ENCODE measurements at places on chromosomes 11 and 22. TPM values are rescaled to one million over a fixed set of nuclear protein-coding genes. Genes with fewer than 3 reads are reported as not detected.
A peak's percentile ranks its signal among the peaks of the same experiment; 100 is the strongest.

DNA sequence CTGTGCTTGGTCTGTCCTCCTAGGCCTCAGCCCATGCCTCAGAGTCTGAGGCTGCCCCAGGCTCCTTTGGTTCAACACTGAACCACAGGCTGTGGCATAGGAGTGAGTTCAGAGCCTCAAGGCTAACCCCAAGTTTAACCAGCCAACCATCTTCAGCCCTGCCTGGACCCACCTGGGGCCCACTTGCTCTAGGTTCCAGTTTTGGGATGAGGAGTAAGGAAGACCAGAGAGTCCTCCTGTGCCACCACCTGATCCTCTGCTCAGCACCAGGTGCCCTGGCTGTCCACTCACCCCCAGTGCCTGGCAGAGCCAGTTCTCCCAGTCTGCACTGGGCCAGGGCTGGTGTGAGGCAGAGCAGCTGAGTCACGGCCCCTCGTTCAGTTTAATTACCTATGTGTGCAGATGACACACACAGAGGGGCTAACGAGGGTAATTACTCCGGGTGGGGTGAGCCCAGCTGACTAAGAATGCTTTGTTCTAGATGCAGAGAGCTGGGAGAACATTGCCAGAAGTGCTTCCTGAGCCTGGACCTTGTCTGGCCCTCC is 12.0 kb upstream of the TMPRSS13 start:
- no peak for DNase-seq

DNA sequence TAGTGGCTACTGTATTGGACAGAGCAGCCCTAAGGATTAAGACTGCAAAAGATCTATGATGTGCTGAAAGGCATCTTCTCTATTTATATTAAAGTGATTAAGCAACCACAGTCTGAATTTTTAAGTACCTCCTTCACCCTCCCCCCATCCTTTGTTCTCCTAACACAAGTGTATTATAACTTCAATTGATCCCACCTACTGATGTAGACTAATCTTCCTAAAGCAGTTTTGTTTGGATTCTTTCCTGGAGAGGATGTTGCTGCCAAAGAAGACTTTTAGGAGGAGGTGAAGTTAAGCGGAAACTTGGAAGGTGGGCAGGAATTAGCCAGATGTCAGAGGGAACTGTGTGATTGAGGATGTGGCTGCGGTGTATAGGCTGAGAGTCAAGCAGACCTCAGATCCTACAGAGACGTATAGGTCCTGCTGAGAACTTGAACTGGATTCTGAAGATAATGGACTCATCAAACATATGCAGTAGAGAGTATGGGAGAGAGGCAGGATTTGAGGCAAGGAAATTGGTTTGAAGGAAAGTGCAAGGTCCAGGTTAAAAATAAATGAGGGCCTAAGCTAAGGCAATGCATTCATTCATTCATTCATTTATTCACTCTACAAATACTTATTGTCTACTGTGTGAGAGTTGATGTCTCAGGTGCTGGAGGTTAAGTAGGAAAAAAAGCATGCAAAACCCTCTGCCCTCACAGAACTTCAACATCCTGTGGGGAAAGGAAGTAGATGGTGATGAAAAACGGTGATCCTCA is 5.2 kb upstream of the RASSF10 start:
- DNase-seq: no peak

GRCh38 chr11:17238377-17238776 is 30.6 kb upstream of the PIK3C2A start:
- DNase-seq: no peak

GRCh38 chr22:38704654-38705234 is 1.0 kb upstream of the GTPBP1 start:
- DNase-seq: no peak

DNA sequence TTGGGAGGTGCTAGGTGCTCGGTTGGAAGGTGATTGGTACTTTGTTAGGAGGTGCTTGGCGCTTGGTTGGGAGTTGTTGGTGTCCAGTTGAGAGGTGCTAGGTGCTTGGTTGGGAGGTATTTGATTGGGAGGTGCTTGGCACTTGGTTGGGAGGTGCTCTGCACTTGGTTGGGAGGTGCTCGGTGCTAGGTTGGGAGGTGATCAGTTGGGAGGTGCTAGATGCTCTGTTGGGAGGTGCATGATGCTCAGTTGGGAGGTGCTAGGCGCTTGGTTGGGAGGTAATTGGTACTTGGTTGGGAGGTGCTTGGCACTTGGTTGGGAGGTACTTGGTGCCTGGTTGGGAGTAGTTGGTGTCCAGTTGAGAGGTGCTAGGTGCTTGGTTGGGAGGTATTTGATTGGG is 40.2 kb downstream of the LRP5 start:
- no peak for DNase-seq

DNA sequence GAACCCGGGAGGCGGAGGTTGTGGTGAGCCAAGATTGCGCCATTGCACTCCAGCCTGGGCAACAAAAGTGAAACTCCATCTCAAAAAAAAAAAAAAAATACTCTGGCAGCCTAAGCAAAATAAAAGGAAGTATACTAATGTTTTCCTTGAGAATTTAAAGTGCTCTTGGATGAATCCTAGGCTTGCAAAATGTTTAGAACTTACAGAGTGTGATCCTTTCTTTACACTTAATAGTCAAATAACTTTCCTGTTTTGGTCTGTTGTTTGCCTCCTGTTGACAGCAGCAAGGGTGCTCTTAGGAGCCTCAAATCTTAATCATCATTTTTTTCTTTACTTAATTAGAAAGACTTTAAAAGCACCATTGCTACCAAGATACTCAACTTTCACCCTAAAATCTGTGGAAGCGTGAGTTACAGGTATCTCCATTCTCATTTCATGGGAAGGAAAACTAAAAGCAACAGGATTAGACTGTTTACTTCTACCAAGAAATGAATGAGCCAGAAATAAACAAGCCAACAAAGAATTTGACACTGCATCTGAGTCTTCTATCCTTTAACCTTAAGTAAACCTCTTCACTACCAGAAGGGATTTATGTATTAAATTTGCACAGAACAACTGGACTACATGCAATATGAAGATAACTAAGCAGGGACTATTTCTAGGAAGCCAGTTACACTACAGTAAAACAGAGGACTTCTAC is 38.7 kb upstream of the CRTAM start:
- DNase-seq: no peak

GRCh38 chr22:47419239-47419638 is 656.8 kb downstream of the TBC1D22A start:
- DNase-seq: no peak

- DNase-seq: no peak
Observed at GRCh38 chr11:126438272-126438671, 82.8 kb downstream of the ST3GAL4 start.

The C11orf42 gene
- not detected for total RNA-seq

The OR52I2 gene
- not detected for total RNA-seq

DNA sequence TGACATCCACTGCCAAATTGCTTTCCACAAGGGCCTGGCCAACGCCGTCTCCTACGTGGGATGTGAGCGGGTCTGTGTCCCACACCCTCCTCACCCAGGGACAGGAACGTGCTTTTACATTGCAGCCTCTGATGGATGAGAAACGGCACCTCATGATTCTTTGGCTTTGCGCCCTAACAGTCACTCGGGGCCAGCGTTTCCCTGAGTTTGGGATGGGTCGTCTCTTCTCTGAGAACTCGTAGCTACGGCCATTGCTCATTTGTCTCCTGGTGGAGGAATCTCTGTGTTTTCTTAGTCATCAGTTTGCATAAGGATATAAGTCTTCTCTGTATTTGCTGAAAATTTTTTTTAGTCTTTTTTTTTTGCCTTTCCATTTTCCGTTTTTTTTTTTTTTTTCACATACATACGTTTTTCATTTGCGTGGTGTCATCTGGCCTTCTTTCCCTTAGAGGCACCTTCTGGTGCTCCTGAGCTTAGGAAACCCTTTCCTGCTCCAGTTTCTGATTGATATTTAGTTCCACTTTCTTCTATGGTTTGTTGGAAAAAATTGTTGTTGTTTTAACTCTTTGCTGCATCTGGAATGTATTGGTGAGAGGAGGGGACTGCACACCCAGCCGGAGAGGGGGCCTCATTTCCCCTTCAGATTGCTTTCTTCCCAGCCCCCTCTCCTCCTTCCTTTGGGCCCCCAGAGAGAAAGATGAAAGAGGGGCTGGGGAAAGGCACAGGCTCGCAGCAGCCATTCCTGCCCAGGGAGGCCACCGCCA is 12.0 kb downstream of the TNNT3 start:
- no peak for DNase-seq

- no peak for DNase-seq
Observed at GRCh38 chr11:68436985-68437926, 23.3 kb upstream of the PPP6R3 start.

The OR56B1 gene
- total RNA-seq: not detected

- no peak for DNase-seq
Observed at GRCh38 chr11:11635443-11635842, 13.6 kb upstream of the GALNT18 start.

- no peak for DNase-seq
Observed at GRCh38 chr11:129210831-129211181, 18.7 kb upstream of the ARHGAP32 start.

DNA sequence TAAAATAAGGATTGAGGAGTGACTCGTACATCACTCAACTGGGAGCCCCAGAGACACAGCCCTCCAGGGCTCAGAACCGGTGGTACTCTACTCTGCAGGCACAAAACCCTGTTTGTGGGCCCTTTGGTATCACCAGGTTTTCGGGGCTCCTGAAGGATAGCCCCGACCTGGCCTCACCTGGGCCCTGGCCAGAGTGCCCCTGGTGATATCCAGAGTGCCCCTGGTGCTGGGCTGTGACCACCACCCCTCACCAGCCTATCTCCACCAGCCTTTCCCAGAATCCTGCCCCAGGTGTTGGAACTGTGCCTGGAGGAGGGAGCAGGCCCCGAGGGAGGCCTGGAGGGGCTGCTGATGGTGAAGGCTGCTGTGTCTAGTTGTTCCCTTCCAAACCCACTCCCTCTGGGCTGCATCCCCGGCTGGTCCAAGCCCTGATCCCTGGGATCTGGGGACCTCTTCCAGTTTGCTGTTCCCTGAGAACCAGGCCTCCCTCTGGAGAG is 2.2 kb upstream of the GGT5 start:
- peak; percentile 15 for DNase-seq

DNA sequence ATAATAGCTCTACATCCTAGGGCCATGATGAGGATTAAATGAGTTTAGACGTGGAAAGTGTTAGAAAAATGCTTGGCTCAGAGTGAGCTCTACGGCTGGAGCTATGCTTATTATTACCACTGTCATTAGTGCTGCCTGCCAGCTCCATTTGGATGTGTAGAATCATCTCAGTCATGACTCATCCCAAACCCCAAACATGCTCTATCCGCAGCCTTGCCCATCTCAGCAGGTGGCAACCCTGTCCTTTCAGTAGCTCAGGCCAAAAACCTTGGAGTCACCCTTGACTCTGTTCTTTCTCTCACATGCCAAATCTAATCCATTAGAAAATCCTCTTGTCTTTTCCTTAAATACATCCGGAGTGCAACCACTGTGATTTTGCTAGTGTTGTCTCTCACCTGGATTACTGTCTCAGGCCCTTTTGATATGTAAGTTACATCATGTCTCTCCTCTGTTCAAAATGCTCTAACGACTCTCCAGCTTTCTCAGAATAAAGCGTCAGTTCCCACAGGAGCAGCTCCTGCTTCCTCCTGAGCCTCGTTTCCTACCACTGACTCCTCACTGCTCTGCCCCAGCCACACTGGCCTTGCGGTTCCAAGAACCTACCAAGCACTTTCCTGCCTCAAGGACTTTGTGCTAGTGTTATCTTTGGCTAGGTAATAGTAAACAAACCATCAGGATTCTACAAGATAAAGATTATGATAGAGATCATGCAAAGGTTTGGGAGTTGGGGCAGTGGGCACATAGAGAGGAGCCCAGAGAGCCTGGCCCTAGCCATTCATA is 10.5 kb upstream of the CHRM1 start:
- DNase-seq: peak; percentile 93

DNA sequence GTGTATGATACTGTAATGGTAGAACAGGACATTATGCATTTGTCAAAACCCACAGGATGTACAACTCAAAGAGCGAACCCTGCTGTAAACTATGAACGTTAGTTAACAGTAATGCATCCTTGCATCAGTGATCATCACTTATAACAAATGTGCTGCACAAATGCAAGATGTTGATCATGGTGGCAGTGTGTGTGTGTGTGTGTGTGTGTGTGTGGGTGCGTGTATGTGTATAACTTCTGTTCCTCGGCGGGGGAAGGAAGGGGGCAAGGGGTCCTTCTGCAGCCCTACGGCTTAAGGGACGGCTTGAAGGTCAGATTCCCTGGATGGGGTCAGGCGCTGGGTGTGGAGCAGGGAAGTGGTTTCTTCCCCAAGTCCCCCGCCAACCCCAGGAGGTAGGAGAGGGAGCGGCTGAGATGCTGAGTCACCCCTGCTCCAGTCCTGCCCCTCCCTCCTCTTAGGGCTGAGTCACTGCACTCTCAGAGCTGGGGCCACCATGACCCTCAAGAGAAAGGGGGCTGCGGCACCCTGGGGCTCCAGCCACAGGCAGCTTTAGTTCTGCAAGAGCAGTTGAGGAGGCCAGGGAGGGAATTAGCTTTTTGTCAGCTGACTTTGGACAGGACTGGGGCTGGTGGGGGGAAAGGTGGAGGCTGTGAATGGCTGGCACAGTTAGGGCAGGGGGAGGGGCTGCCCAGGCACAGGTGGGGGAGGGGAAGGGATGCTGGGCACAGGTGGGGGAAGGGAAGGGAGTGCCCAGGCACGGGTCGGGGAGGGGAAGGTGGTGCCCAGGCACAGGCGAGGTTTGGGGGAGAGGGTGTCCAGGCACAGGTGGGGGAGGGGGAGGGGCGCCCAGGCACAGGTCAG is 8.8 kb upstream of the CTSD start:
- peak; percentile 93 for DNase-seq

DNA sequence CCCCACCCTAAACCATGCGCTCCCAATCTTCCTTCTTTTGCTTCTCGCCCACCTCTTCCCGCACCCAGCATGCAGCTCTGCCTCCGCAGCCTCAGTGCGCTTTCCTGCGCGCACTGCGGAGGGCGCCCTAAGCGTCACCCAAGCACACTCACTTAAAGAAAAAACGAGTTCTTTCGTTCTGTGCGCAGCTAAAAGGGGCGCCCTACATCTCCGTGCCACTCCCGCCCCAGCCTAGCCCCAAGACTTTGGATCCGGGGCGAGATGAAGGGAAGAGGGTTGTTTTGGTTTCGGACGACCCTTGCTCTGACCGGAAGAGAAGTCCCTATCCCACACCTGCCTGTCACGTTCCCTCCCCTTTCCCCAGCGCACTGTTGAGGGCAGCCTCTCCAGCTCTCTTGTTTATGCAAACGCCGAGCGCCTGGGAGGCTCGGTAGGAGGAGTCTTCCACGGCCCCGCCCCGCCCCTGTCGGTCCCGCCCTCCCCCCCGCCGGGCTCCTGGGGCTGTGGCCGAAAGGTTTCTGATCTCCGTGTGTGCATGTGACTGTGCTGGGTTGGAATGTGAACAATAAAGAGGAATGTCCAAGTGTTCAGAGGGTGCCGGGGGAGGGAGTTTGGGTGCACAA is 5.3 kb downstream of the VSIG2 start:
- DNase-seq: no peak

- DNase-seq: no peak
Observed at GRCh38 chr11:6629573-6629891, 10.3 kb upstream of the TPP1 start.

GRCh38 chr11:10674440-10674855 is 19.1 kb downstream of the IRAG1 start:
- no peak for DNase-seq
